ENCODE measurements at places on chromosomes 3 and 15.

- DNase-seq, result no peak
These were observed 89.7 kb downstream of the MAGI1 start for GRCh38 chr3:65948841-65949573.

DNA sequence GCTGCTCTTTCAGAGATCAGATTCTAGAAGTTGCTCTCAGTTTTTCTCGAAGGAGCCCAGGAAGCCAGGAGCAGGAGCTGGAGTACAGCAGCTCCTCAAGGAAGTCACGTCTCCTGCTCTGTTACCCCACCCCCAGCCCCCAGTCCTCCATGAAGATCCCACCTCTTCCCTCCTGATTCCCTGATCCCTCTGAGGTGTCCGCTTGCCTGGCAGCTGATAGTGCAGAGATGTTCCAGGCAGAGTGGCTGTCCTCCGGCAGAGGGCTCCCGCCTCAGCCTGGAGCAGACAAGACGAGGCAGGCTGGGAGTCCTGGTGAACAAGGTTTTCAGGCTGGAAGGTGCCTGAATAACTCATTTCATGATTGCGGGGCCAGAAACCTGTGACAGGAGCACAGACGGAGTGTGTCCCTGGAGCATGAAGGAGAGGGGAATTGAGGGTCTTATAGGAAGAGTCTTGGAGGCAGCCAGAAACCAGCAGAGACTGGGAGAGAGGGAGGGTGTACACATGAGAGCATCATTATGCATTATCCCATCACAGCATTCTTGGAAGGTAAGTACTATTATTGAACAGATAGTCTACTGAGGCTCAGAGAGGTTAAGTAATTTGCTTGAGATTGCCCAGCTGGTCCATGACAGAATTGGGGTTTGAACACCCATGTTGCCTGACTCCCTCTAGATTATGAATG is 1.2 kb downstream of the HRH1 start:
- peak; percentile 36 for DNase-seq

DNA sequence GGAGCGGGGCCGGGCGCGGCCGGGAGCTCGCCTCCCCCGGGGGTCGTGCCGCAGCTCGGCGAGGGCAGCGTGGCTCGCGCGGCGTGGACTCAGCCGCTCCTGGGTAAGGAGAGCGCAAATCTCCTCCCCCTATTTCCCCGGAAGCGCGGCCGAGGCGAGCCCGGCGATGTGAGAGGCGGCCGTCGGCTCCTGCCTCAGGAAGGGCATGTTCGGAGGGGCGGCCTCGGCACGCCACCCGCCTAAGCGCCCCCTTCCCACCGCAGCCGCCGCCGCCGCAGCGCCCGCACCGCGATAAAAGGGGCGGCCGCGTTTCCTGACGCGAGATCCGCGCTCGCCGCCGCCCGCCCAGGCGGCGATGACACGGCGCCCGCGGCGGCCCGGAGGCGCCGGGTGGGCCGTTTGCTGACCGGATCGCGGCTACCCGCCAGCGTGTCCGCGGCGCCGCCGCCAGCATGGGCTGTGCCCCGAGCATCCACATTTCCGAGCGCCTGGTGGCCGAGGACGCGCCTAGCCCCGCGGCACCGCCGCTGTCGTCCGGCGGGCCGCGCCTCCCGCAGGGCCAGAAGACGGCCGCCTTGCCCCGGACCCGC is at the start of gene PDE8A:
PDE8A (plus strand) TSS at position 146 of the 590 bp plus-strand sequence; CDS start at position 453, 307 bp downstream.
- no peak for DNase-seq

DNA sequence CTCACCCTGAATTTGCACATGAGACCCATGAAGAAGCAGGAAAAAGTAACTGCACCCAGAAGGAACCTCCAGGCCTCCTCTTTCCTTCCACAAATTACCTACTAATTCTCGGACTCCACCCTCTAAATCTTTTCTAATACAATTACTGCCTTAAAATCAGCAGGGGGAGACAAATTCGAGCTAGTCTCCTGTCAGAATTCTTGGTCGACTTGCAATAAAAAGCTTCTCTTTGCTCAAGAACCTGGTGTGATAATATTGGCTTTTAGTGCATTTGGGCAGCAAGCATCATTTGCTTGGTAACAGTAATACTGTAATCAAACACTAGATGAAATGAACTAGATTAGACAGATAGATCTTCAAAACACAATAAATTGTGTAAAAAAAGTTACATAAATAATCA is 281.9 kb downstream of the RAP2B start:
- DNase-seq, result no peak

- DNase-seq, result no peak
These were observed 408 bp upstream of the ARPP21 start for GRCh38 chr3:35638980-35639253.

GRCh38 chr3:156516284-156516683 is 38.6 kb downstream of the SSR3 start:
- no peak for DNase-seq

- DNase-seq, result no peak
These were observed 52.8 kb downstream of the OPA1 start for GRCh38 chr3:193645806-193646205.

DNA sequence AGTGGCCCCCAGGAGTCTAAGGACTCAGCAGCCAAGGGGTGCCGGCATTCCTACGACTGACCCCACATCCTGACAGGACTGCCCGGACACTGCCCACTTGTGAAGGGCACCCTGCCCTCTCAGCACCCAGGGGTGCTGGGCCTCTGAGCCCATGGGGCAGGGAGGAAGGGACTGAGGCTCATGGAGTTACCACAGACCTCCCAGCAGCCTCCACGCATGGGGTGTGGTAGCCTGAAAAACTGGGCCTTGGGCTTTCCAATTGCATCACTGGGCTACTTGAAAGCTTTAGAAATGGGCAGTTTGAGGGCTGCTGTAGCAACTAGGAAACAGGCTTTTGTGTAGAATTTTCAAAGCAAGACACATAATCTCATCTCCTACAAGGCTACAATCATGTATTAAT is 13.2 kb downstream of the TKT start:
- no peak for DNase-seq

DNA sequence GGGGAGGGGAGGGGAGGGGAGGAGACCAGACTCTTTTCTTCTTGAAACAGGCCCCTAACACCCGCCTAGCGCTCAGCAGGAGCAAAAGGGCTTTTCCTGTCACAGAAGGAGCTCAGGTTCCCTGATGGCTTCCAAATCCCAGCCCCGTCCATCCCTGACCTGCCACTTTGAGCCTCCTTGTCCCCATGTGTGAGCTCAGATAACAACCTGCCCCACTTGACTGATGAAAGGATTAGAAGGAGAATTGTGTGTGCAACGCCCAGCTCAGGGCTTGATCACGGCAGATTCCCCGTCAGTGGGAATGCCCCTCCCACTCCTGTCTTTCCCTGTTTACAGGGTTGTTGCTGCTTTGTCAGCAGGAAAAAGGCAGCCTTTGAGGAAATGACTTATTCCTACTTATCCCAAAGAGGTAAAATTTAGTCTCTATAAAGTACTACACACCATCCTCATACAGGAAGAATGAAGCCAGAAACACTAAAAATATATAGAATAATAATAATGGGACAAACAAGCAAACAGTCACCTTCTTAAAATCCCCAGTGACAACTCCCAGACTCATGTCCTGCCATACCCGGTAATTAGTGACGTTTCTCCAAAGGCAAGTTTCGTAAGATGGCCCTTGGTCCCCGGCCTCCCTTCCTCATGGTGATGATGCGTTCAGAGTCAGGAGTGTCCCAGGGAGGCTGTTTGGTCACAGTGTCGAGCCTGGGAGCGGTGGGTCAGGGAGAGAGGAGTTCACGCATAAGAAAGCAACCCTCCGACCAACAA is 6.1 kb upstream of the LRRC15 start:
- no peak for DNase-seq

DNA sequence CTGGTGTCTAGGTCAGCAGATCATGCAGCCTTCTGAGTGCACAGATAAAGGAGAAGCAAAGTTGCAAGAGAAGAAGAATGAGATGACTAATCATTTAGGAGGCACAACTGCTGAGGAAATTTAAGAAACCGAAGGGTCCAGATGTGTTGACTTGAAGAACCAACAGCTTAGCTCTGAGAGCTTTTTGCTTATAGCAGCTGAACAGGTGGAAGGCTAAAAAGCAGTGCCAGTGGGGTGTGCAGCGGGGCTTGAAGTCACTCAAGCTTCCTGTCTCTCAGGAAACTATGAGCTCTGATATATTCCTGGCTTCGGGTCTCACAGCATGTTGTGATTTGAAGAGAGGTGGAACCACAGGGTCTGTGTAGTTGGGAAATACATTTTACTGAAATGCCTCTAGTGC is 305.7 kb downstream of the RYR3 start:
- DNase-seq, result no peak

GRCh38 chr15:33852094-33852493 is 116.2 kb upstream of the CHRM5 start:
- no peak for DNase-seq

- DNase-seq, result no peak
These were observed 410.3 kb downstream of the AGBL1 start for GRCh38 chr15:86489981-86490380.

GRCh38 chr15:52406601-52407000 is 111.0 kb upstream of the MYO5C start:
- no peak for DNase-seq

GRCh38 chr15:74269362-74270035 is 33.4 kb downstream of the CCDC33 start:
- no peak for DNase-seq

DNA sequence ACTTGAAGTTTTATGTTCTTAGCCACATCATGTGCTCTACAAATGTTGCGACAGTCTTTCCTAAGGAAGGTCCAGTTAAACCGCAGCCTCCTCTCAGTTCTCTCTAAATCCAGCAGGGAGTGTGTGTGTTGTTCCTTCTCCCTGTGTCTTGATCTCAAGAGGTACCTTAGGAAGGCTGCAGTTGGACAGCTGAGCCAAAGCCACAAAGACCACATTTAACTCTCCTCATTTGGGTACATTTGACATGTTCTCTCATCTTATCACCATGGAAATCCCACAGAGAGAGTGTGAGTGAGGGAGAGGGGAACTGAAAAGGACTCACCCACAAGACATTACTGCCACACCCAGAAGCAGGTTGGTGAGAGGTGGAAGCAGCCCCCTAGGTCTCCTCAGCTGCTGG is 79.5 kb downstream of the CD200R1L start:
- no peak for DNase-seq

DNA sequence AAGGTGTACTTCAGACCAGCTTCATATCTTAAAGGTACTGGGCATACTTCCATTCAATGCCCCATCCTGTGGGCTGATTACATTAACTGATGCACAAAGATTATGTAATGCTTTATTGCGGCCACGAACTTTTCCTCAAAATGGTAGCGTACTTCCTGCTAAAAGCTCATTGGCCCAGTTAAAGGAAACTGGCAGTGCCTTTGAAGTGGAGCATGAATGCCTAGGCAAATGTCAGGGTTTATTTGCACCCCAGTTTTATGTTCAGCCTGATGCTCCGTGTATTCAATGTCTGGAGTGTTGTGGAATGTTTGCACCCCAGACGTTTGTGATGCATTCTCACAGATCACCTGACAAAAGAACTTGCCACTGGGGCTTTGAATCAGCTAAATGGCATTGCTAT is 3.4 kb downstream of the SKIL start:
- DNase-seq, result no peak

GRCh38 chr3:174340624-174341587 is 518.2 kb upstream of the NAALADL2 start:
- DNase-seq, result no peak

- DNase-seq, result no peak
These were observed 8.0 kb upstream of the LTF start for GRCh38 chr3:46472736-46473135.

GRCh38 chr3:184680385-184681345 is 31.2 kb downstream of the MAGEF1 start:
- DNase-seq, result no peak

GRCh38 chr3:176037636-176038035 is 1159.6 kb downstream of the TBL1XR1 start:
- DNase-seq, result no peak

- DNase-seq, result no peak
These were observed 1.6 kb upstream of the RNU6-1 start for GRCh38 chr15:67841513-67841762.

DNA sequence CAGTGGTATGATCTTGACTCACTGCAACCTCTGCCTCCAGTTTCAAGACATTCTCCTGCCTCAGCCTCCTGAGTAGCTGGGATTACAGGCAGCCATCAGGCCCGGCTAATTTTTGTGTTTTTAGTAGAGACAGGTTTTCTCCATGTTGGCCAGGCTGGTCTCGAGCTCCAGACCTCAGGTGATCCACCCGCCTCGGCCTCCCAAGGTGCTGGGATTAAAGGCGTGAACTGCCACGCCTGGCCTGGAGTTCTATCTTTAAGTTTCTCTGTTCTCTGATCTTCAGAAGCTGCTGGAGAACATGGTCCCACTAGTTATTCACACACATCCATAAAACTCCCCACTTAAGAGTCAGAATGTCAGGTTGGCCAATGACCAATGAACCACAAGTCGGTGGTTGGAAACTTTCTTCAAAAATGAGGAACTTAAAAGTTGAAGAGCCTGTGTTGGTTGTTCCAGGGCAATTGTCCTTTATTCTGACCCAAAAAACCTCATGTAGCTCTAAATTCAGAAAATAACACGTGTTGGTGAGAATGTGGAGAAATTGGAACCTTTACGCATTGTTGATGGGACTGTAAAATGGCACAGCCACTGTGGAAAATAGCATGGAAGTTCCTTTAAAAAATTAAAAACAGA is 55.9 kb upstream of the PIK3CB start:
- DNase-seq, result no peak

DNA sequence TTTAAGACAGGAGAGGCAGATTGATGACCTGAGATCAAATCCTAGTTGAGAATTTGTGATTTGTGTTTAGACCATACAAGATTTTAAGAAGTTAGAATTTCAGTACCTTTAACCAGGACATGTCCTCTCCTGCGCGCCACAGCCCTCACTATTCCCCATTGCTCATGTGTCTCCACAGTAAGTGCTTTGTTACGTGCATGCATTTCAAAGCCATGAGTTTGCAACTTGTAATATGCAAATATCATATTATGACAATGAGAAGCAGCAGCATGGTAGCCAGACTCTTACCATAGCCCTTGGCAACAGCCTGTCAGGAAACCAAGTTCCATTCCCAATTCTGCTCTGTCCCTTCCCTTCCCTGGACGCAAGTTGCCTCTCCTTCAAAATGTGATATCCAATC is 73.3 kb upstream of the ATP13A5 start:
- no peak for DNase-seq

DNA sequence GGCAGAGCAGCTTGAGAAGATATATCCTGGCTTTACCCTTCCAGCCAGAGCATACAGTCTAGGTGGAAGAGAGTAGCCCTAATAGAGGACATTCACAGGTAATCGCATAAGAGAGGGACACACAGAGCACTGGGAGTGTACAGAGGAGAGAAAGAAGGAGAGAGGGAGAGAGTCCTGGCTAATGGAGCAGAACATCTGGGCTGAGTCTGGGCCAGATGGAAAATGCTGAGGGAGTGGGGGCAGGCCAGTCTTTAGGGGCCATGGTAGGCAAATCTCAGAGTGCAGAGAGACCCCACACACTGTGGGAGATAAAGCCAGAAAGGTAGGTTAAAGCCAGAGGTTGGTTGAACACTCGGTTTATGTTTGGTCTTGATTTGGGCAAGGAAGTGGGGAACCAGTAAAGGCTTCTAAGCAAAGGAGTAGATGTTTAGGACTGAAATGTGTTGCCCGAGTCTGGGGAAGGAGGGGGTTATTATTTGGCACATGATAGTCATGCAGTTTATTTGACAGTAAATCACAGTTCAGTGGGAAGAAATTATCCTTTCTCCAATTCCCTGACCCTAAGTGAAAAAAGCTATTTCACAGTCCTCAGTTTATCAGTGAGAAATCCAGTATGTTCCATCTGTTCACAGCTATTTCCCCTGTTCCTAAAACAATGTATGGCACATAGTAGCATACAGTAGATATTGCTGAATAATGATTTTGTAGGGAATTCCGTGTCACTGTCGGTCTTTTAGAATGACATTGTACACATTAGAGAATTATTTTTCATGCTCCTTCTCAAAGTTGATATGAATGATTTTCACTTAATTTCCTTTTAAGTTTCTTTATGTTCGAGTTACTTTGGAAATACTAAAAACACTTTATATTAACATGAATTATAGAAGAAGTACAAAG is 45.7 kb downstream of the PDHB start:
- DNase-seq, result no peak
